A172 (cell line): ENCODE measurements at places on chromosomes 5 and 9. TPM values are rescaled to one million over a fixed set of nuclear protein-coding genes. Genes with fewer than 3 reads are reported as not detected.

- no peak for DNase-seq
These were observed 202.1 kb downstream of the ADAMTS6 start for GRCh38 chr5:65279603-65280002.

The PLPPR1 gene
- not detected in 2 replicates for total RNA-seq

The FCHSD1 gene
- 7.1 and 21.6 TPM in 2 replicates for total RNA-seq

GRCh38 chr5:173567548-173567947 is 48.9 kb downstream of the BOD1 start:
- peak; percentile 35 for DNase-seq

GRCh38 chr5:154038707-154039457 is at the start of the genes FAM114A2 and MFAP3:
Gene FAM114A2 (minus strand): TSS chr5:154038910. CDS start chr5:154034953, 3,957 bp downstream.
Gene MFAP3 (plus strand): TSS chr5:154038967. CDS start chr5:154049723, 10,756 bp downstream.
- DNase-seq, result peak; percentile 82

The HSPB3 gene
- total RNA-seq, result 1.7 and 2.4 TPM in 2 replicates

The NSUN2 gene
- total RNA-seq, result 78.1 and 95.3 TPM in 2 replicates

The FREM1 gene
- 0.14 TPM in 1 of 2 replicates, not detected in the other for total RNA-seq

The EGFLAM gene
- 0.07 TPM in 1 of 2 replicates, not detected in the other for total RNA-seq

- DNase-seq, result no peak
These were observed 82.6 kb upstream of the GRHPR start for GRCh38 chr9:37339923-37340322.

GRCh38 chr5:134777366-134777765 is 18.8 kb downstream of the DDX46 start:
- DNase-seq, result no peak

The SLC36A3 gene
- not detected in 2 replicates for total RNA-seq

The IFNA2 gene
- not detected in 2 replicates for total RNA-seq

The ZNF454 gene
- not detected in 2 replicates for total RNA-seq

DNA sequence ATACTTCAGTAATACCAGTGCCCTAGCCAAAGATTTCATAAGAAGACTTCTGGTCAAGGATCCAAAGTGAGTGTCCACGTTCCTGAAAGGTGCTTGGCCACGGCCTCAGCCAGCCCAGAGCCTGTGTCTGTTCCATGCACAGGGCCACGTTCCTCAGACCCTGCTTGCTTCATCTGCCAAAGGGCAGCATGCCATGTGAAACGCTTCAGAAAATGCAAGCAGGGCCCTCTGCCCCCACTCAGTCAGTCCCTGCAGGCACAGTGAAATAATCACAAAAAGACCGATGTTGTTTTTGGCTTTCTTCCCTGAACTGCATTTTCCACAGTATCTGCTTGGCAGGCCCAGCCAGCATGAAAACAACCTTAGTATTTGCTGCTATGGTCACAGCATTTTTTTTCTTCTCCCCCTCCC is 85.5 kb upstream of the CTSL start:
- peak; percentile 34 for DNase-seq

GRCh38 chr5:137199966-137200365 is 299.2 kb downstream of the SPOCK1 start:
- DNase-seq, result peak; percentile 32

The TMEM232 gene
- total RNA-seq, result 0.14 and 1.5 TPM in 2 replicates

DNA sequence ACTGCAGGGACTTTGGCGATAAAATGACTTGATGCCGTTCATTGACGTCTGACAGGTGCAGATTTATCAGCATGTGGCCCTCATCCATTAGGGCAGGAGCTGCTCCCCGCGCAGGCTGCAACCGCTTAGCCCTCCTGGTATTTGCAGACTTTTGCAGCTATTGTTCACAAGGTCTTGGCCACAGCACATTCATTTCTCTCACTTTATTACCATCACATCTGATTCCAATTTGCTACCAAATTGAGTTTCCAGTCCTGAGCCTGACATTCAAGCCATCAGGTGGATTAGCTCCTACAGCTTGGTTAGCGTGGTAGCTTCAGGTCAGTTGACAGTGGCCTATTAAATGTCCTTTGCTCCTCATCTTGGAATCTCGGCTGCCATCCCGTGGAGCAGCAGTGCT is 299.2 kb downstream of the CD180 start:
- no peak for DNase-seq

The DNAJC25 gene
- total RNA-seq, result 7.0 and 8.7 TPM in 2 replicates

The ZNF484 gene
- 8.8 and 9.3 TPM in 2 replicates for total RNA-seq

- no peak for DNase-seq
These were observed 59.5 kb downstream of the SMIM23 start for GRCh38 chr5:171845040-171845630.

The MUSK gene
- not detected in 2 replicates for total RNA-seq

DNA sequence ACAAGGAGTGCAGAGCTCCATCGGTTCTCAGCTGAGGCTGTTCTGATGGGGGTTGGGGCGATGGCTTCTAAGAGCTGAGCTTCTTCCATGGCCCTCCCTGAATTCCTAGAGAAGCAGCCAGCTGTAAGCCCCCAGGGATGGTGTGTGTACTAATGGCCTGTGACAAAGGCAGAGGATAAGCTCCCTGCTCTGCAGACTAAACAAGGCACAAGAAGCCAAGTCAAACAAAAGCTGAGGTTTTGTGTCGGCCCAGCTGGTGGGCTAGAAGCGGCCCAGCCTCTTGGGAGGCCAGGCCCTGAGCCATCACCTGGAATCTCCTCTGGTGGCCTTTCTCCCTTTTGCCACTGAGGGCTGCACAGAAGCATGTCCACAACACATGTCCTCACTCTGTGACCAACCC is 75.0 kb upstream of the XPA start:
- no peak for DNase-seq

DNA sequence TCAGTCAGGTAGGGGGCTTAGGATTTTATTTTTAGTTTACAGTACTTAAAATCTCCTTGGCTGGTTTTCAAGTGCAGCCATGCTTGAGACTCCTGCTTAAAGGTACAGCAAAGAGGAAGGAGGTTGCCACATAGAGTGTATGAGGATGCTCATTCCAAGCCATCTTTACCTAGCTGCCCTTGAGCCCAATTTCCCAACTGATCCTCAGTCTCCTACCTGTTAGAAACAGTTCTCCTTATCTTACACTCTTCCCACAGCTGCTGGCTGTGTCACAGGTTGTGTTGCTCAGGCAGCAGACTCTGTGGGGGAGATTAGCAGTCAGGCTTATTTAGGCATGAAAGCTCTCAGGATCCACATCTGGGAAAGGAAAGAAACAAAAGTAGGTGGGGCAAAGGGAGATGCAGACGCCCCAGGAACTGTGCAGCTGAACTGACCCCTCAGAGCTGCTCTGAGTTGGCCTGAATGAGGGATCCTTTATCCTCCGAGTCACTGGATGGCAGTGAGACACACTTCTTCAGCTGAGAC is 95.1 kb downstream of the NMUR2 start:
- DNase-seq, result no peak

The PRRX2 gene
- not detected in 2 replicates for total RNA-seq

DNA sequence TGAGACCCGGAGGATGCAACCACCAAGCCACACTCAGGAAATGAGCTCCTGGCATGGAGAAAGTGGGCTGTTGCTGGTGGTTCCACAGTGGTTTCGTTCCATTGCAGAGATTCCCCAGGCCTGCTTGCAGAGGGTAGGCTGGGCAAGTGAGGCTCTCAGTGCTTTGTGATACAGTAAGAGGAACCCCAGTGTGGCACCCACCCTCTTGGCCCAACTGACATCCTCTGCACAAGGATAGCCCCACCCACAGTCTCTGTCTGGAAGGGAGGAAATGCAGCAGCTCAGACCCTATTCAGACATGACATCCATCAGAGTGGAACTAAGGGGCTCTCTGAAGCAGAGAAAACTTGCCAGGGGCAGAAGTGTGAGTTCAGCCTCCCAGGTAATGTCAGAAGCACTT is 69.6 kb upstream of the FSTL4 start:
- no peak for DNase-seq

The ARHGEF39 gene
- 2.5 and 3.6 TPM in 2 replicates for total RNA-seq

The HRCT1 gene
- 1.0 TPM in 1 of 2 replicates, not detected in the other for total RNA-seq

- no peak for DNase-seq
These were observed 183.5 kb downstream of the CAVIN4 start for GRCh38 chr9:100761276-100761802.

DNA sequence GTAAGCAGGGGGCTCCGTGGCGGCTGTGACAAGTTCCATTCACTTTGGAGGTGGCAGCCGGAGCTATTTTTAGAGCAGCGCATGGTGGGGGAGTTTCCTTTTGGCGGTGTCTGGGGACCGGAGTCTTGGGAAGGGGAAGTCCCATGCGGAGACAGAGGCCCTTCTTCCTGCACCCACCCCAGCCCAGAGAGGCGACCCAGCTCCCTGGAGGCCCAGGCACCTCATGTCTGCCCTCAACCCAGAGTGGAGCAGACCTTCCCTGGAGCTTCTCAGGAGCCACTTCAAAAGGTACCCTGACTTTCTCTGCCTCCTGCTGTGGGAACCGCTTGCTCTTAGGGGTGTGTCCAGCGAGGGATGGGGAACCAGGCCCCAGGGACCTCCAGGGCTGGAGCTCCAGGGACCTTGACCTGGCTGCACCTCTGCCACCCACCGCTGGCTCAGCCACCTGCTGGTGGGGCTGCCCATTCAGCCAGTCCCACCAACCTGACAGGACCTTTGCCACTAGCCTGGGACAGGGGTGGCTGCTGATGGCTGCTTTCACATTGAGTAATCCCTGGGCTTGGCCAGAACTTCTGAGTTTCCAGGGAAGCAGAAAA is 34.1 kb downstream of the NEK6 start:
- DNase-seq, result peak; percentile 72

DNA sequence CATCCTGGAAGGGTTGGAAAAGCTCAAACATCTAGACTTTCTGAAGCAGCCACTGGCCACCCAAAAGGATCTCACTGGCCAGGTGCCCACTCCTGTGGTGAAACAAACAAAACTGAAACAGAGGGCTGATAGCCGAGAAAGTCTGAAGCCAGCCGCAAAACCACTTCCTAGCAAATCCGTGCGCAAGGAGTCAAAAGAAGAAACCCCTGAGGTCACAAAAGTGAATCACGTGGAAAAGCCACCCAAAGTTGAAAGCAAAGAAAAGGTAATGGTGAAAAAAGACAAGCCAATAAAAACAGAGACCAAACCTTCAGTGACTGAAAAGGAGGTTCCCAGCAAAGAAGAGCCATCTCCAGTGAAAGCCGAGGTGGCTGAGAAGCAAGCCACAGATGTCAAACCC is 87.6 kb downstream of the MAP1B start:
- no peak for DNase-seq

The NR5A1 gene
- total RNA-seq, result not detected in 2 replicates
